ENCODE measurements at places on chromosomes 6 and 20. TPM values are rescaled to one million over a fixed set of nuclear protein-coding genes. Genes with fewer than 3 reads are reported as not detected.

Gene C4A
- 0.48 TPM for total RNA-seq

Gene TPBG
- 29.5 TPM for total RNA-seq

Gene APMAP
- 66.0 TPM for total RNA-seq

Gene BMP7
- 9.2 TPM for total RNA-seq

Gene PNPLA1
- not detected for total RNA-seq

Gene CDC5L
- 32.8 TPM for total RNA-seq

Gene C20orf144
- 0.23 TPM for total RNA-seq

Data from H1 (cell line).